Right hindlimb (tissue), 1 donor: ENCODE measurements at places on chromosomes 12 and 14.

- DNase-seq = no peak
Observed at GRCh38 chr14:61588419-61588901, 106.9 kb upstream of the HIF1A start.

DNA sequence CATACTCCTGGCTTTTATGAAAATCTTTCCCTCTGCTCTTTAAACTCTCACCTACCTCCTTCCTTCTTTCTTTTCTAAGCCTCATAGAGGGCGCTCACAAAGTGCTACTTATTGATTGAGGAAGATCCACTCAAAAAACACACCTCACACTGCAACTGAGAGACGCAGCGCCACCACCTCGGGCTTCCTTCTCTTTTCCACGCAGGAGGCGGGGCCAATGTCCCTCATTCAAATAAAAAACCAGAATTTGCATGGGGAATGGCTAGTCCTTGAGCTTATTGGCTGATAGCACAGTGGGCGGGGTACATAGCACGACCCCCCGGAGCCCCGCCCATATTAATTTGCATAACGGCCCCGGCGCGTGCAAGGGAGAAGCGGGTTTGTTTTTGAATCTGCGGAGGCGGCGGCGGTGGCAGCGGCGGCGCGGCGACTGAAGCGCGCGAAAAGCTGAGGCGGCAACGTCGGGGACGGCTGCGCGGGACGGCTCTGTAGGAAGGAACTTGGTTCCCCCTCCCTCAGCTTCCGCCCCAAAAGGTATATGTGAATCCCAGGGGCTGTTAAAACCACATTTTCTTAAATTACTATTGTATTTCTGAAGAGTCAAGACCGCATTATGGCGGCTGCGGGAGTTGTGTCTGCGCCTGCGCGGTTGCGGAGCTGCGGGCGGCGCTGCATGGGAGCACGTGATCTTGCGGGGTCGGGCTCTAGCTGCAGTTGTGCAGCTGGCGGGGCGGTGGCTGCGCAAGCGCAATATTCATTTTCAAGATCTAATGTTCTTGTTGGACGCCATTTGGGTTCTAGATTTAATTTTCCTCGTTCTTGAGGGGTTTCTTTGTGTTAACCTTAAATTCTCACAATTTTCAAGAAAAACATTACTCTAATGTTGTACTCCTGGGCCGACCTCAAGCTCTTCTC lies at the start of gene ATF7IP:
ATF7IP (plus strand) TSS at position 389 of the 915 bp plus-strand sequence. CDS start 58,234 bp downstream, outside the sequence.
- peak; percentile 96 for DNase-seq

- DNase-seq = peak; percentile 82
Observed at GRCh38 chr12:65823513-65824375, 539 bp upstream of the HMGA2 start.

GRCh38 chr12:9667403-9668160 lies 1.9 kb upstream of the CLEC2D start:
- no peak for DNase-seq

DNA sequence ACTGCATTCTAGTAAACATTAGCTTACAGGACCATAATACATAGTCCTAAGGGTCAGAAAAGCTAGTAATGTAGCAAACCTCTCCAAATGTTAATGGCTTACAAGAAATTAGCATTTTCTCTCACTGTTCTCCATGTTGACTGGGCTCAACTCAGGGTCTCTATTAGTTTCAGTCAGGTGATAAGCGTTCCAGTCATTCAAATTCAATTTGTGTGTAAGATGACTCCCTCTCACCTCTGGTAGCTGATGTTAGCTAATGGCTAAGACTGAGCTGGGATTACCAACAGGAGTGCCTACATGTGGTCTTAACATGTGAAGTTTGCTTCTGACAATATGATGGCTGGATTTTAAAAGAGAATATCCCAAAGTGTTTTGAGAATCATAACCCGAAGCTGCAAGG lies 630.5 kb upstream of the USP15 start:
- no peak for DNase-seq

GRCh38 chr14:92555465-92556111 lies 42.0 kb downstream of the RIN3 start:
- DNase-seq = no peak

GRCh38 chr14:59570122-59570521 lies 6.5 kb downstream of the CCDC175 start:
- no peak for DNase-seq

DNA sequence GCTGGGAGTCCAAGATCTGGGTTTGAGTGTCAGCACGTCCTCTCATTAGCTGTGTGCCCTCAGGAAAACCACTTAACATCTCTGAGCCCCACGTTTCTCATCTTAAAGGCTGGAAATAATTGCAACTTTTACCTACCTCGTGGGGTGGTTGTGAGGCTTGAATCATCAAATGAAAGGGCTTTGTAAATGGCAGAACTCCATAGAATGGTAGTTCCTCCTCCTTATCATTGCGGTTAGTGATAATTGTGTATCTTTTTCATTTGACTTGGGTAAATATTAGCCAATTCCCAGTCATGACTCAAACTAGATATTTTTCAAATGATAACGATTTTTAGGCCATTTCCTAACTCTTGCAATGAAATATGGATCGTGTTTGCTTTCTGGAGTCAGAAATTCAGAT lies 205.5 kb downstream of the CHST11 start:
- DNase-seq = no peak

- DNase-seq = no peak
Observed at GRCh38 chr12:65845751-65846537, 21.7 kb downstream of the HMGA2 start.

DNA sequence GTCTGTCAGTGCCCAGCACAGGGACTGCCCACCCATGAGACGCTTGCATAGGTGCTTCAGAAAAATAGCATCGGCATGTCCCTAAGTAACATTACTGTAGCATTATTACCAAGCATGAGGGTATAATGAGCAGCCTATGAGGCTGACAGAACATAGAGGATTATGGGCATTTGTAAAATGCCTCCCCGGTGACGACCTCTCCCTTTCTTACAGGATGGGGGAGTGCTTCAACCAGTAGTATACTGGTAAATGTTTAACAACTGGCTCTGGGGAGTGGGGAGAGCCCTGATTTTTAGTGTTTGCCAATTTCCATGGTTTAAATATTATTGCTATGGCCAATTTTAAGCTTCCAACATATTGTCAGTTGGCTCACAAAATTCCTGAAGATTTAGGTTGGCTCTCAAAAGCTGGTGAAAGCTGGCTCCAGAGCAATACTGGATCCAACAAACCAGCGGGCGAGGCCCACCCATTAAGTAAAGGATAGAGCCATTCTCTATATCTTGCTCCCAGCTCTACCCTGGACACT lies 104.5 kb downstream of the ETNK1 start:
- no peak for DNase-seq

DNA sequence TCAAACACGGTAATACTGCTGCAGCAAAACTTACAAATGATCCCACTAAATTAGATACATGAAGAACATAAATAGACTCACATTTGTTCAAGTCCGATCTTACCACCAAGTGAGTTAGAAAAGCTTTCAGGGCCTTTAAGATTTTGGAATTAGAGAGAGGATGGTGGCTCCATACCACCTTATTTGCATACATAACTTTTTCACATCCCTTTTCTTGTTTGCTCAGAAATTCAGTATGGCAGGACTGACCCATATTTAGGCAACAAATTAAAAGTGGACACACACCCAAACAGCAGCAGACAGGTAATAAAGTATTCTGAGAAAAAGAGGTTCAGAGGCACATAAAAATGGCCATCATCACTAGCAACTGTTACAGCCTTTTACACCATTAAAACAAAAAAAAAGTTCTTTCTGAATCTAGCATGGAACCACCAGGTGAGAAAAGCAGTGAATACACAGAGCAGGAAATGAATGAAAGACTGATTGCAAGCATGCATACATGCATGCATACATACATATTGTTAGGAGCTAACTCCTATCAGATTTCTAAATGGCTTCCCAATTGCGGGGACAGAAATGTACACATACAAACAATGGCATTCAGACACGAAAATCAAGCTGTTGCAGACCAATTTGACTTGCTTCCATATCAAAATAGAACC lies 23.3 kb downstream of the STXBP6 start:
- DNase-seq = no peak

DNA sequence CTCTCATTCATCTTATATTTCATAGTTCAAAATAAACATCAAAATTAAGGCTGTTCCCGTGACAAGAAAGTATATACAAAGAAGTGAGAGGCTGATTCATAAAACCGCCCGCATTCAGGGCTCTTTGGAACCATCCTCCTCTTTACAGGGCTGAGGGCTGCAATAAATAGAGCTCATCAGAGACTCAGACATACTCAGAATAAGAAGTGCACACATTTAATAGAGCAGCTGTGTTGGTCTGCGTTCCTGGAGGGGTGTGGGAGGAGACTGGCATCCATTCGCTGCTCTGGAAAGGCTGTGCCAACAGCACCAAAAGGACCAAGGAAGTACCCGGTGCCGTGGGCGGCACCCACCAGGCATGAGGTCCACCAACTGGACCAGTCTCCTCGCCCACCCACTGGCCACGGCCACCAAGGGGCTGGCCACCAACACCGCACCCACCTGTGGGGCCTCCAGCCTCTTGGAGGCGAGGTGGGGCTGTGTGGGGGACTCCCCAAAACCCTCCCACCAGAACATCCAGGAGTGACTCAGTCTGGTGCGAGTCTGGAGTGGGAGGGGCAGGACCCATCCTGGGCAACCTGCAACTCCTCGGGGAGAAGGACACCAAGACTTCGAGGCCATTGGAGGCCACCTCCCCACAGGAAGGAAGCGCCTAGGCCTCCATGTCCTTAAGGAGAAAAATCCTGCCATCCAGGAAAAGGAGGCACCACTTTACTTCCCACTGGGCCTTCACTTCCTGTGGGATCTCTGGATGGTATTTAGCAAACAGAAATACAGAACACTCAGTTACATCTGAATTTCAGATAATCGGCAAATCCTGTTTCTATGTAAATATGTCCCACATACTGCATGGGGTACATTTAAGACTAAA lies 32.7 kb downstream of the VCPKMT start:
- no peak for DNase-seq

DNA sequence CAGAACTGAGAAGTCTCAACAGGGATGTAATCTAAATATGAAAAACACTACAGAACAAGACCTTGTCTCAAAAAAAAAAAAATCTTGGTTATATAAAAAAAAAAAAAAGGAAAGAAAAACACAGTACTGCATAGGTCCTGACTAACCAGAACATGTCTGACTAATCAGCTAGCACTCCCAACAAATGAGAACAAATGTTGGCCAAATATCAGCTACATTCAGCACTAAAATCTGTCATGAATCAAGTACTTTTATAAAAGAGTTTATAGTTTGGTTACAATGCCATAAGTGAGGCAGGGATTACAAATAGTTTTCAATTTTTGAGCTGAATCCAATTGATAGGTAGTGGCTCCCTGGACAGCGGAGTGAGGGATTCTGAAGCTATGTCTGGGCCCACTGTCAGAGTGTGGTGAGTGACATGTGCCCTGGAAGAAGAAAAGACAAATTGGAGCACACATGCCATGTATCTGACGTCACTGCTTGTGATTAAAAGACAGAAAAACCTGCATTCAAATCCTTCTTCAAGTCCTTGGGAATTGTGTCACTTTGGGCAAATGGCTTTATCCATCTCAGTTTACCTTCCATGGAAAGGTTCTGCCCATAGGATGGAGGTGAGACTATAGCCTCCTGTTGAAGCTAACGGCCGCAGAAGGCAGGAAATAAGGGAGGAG lies 5.6 kb upstream of the FAM234B start:
- DNase-seq = no peak

- no peak for DNase-seq
Observed at GRCh38 chr12:104469066-104469465, 12.3 kb downstream of the CHST11 start.

DNA sequence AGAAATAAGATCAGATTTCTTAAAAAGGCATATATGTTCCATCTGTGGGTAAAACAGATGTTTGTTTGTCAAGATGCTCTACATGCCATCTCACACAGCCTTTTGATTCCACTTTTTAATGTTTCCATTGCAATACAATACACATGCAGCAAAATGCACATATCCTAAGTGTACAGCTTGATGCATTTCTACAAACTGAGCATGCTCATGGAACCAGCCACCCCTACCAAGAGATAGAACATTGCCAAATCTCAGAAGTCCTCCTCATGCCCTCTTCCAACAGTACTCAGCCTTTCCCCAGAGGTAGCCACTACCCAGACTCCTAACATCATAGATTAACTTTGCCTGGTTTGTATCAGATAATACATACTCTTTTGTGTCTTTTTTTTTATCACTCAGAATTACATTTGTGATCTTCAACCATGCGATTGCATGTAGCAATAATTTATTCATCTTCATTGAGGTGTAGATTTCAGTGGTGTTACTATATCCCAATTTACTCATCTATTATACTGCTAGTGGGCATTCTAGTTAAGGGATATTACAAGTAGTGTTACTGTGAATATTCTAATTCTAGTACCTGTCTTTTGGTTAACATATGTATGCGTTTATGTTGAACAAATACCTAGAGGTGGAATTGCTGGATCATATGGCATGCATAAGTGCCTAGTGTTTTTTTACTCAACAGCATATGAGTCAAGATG lies 3.3 kb downstream of the GPR65 start:
- DNase-seq = no peak
